ENCODE measurements at places on chromosomes 1 and 21.

DNA sequence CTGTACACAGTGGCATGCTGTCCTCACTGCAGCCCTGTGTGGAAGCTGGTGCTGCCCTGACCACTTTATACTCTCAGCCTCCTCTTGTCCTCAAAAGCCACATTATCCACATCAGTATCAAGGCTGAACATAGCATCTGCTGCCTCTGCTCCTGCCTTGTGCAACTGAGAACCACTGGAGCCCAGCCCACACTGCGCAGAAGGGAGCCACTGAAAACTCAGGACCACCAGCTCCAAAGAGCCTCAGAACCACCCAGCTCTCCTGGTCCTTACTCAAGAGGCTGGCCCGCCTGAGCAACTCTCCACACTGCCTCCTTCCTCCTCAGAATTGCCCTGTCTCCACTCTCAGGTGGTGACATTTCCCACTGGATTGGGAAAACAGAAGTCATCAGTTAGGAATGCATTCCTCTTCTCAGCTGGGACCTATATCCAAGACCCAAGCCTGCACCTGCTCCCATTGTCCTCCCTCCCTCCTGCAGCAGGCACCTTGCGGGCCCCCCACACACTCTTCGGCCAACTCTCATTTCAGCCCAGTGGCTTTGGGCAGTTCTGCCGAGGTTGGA lies 7.0 kb upstream of the KISS1 start:
- no peak for DNase-seq

DNA sequence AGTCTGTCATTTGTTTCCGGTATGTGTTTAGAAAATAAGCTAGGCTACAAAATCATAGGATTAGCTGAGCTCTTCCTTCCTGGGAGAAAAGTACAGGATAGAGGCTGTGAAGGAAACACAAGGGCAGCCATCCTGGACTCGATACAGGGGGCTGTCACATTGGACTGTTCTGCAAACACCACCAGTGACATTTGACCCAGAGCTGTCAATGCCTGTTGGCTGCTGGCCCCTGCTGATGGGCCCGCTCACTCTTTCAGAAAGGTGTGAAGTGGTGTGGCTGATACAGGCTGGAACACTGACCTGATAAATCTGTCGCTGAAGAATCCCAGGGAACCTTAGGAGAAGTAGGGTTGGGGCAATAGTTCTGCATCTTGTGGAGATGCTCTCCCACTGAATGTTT lies 183.1 kb downstream of the RHOU start:
- DNase-seq, result no peak

GRCh38 chr21:38913120-38913892 lies 107.6 kb downstream of the ETS2 start:
- no peak for DNase-seq

GRCh38 chr1:47788761-47789160 lies 208.4 kb downstream of the TRABD2B start:
- DNase-seq, result no peak

- no peak for DNase-seq
Observed at GRCh38 chr1:109792056-109792831, 28.5 kb upstream of the EPS8L3 start.

DNA sequence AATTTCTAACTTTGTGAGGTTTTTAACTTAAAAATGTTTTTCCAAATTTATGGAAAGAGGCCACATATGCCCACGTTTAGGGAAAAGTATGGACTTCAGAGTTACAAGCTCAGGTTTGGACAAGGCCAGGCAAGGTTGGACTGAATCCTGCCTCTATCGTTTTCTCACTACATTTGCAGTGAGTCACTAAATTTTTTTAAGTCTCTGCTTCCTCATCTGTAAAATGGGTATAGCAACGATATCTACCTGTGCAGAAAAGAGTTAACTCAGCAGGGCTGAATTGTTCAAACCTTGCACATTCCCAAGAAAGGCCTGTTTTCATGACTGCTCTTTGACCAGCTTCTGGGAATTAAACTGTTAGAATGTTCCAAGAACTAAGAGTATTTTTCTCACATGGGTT lies 159.1 kb downstream of the LTN1 start:
- DNase-seq, result no peak

DNA sequence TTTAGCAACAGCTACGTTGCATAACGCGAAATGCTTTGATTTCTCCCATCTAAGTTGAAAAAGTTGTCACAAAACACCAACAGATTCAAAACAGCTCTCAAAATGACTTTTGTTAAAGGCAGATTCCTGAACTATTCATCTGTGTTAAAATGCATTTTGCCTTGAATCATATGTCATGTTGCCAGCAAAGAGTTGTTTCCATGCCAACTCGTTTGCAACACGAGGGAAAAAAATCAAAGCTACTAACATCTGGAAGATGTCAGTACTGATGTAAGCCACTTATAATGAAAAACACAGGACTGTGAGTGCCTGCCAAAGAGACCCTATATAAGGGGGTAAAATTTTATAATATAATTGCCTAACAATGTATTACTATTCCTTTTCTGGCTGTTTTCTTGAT lies 182.7 kb upstream of the PTBP2 start:
- no peak for DNase-seq

- no peak for DNase-seq
Observed at GRCh38 chr1:20615946-20616846, 17.1 kb upstream of the PINK1 start.

- DNase-seq, result no peak
Observed at GRCh38 chr1:31705080-31705866, 1.5 kb upstream of the COL16A1 start.

DNA sequence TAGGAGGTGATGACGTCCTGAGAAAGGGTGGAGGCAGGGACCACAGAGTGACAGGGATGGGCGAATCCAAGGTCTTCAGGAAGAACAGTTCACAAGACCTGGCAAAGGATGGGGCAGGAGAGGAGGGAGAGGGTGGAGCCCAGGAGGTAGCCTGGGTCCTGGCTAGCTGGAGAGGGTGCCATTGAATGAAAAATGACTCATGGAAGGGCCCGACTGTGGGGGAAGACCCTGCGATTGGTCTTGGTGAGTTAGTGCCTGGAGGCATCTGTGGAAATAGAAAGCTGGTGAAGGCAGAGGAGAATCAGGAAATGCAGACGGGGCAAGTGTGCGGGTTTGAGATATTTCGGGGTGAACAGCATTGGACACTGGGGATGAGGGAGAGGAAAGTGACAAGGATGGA lies 60.3 kb upstream of the SLC45A1 start:
- no peak for DNase-seq

DNA sequence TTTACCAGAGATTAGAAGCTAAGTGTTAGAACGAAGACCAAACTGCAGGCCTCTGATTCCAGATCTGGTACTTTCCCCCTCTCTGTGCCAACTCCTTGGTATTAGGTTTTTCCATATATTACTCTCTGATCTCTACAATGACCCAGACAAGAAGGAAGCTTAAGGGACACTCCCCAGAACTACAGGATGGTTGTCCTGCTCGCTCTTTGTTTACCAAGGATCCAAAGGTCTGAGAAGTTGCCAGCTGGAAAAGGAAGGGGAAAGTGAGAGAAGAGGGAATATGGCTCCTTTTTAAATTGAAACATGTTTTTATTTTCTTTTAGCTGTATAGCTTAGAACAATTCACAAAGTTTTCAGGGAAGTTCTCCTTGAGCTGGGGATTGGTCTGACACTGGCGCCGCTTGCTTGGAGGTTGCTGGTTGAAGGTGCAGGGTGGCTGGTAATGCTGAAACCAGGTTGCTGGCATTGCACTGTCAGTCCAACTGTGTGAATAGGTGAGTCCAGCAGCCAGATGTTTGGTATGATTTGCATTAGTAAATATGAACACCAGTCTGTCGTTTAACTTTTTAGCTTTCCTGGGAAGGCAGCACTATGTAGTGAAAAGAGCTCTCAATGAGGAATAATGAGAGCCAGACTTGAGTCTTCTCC lies 89.3 kb downstream of the NOS1AP start:
- no peak for DNase-seq

DNA sequence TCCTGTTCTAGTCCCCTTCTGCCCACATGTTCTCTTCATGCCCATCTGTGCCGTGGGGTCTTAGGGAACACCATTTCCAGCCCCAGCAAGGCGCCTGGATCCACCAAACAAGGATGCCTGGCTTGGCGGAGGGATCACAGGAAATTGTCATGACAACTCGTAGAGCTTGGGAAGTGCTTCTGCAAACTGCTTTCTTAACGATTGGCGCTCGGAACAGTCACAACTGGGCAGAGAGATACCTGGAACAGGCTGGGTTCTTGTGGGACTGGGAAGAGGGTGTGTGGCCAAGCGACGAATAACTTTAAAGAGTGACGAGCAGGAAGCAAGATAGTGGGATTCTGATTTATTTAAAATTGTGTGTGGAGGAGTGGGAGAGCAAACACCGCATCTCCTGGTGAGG lies 329.8 kb downstream of the RPS6KC1 start:
- DNase-seq, result no peak

- no peak for DNase-seq
Observed at GRCh38 chr1:232212253-232212652, 417.7 kb downstream of the SIPA1L2 start.

DNA sequence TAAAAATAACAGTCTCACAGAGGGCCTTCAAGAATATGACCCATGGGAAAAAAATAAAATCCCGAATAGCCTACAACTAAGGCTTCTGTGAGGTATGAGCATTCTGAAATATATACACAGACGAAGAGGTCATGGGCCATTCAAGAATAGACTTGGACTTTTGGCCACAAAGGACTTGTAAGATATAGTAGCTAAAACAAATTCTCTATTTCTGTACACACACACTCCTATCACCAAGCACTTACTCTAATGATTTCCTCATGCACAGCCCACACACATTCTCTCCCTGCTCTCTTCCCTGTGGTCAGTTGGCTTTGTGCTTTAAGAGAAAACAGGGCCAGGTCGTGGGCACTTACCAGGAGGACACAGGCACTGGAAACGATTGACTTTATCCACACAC lies 69.7 kb upstream of the ADAM30 start:
- DNase-seq, result no peak

DNA sequence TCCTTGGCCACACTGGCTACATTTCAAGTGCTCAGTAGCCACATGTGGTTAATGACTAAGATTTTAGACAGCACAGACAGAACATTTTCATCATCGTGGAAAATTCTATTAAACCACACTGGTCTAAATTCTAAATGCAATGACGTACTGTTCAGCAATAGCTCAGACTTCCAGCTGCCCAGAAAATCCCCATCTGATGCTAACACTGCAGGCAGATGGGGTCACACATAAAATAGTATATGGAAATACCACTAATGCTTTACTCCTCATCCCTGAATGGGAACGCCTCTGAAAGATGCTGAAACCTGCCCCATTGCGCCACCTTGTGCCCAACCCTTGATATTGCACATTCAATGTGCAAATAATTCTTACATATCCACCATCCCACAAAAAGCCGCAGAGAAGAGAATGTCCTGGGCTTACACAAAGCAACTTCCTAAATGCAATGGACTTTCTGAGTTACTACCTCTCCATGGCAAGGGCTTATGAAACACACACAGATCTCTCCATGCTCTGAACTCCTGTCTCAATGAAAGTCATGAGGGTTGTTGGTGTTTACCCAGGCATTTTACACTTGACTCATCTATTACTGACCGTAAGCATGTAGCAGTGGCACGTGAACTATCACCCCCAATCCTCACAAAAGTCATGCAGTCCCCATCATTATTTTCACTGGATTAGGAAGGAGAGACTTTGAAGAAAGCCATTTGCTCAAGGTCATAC lies 20.3 kb upstream of the SLC5A9 start:
- DNase-seq, result peak; percentile 22

DNA sequence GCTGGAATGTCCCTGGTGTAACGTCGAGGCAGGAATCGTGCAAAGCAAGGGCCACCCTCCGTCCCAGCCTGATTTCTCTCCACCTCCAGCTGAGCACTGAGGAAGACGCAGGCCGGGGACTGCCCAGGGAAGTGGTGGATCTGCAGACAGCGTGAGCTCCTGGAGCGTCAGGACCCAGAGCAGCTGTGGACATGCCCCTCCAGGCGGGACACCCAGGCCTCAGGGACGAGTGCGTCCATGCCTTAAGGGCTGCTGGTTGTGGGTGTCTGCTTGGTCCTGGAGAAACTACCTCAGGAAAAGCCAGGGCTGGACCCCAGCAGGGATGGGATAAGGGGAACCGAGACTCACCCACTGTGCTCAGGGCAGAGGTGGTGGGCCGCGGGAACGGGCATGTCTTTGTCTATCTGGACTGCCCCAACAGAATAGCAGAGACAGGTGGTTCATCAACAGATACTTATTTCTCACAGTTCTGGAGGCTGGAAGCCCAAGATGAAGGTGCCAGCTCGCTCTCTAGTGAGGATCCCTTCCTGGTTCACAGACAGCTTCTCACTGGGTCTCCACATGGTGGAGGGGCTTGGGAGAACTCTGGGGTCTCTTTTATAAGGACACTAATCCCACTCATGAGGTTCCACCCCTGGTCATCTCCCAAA lies 5.8 kb upstream of the MMEL1 start:
- DNase-seq, result no peak

- no peak for DNase-seq
Observed at GRCh38 chr1:159849626-159850366, 12.7 kb downstream of the VSIG8 start.

DNA sequence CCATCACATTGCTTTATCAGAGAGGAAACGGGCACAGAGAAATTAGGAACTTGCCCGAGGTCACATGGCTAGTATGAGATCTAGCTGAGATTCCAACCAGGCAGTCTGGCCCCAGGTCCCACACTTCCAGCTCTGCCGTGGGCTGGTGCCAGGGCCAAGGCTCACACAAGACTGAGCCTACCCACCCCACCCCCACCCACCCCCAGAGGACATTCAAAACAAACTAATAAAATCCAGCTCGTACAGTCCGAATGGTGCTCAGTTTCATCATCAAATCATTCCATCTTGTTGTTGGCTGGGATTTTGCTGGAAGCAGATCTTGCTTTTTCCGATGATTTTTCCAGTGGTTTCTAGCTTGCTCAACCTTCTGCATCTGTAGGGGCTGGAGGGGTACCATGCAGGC lies 27.9 kb downstream of the MATN1 start:
- no peak for DNase-seq

- DNase-seq, result no peak
Observed at GRCh38 chr1:218380125-218380977, 35.2 kb downstream of the TGFB2 start.

DNA sequence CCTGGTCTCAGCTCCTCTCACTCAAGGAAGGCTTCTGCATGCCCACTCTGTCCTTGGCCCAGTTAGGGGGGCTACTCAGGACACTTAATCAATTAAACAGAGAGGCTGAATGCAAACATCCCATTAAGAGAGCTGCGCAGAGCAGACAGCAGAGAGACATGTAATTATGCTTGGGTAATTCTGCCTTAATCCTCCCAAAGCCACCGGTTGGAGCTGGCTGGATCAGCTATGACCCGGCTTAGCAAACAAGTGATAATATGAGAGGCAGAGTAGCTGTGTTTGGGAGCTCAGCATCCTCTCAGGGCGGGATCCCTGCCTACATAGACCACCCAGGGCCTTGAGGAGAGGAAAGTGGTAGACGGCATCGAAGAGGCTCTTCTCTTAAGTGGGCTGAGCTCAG lies 183.2 kb downstream of the GRIK3 start:
- DNase-seq, result no peak

Data from stimulated activated CD8-positive, alpha-beta memory T cell treated with anti-CD3 and anti-CD28 coated beads, Interleukin-4, amount 100 ng/mL, for 1 hour (primary cell).